HCEC 1CT (cell line): ENCODE measurements at places on chromosomes 4 and X.
A peak's percentile ranks its signal among the peaks of the same experiment; 100 is the strongest.

GRCh38 chrX:77962068-77962902 lies 7.2 kb downstream of the PGAM4 start:
- peak; percentile 36 for DNase-seq

- no peak for DNase-seq
Measured at GRCh38 chr4:182799515-182800215, 117.5 kb downstream of the DCTD start.

DNA sequence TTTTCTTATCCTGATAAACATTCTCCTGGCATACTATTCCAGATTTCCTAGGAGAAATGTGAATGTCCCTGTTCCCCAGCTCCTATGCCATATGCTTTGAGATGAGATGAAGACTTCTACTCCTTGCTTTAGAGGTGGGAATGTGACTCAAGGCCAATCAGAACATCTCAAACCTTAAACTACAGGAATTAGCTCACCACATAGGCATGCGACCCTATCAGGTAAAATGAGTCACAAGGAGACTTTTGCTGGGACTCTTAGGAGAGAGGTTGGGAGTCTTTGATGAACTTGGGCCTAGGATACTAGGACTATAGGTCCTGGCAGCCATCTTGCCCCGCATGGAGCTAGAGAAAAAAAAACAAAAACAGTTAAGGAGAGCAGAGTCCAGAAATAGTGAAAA lies 5.8 kb upstream of the USO1 start:
- no peak for DNase-seq

DNA sequence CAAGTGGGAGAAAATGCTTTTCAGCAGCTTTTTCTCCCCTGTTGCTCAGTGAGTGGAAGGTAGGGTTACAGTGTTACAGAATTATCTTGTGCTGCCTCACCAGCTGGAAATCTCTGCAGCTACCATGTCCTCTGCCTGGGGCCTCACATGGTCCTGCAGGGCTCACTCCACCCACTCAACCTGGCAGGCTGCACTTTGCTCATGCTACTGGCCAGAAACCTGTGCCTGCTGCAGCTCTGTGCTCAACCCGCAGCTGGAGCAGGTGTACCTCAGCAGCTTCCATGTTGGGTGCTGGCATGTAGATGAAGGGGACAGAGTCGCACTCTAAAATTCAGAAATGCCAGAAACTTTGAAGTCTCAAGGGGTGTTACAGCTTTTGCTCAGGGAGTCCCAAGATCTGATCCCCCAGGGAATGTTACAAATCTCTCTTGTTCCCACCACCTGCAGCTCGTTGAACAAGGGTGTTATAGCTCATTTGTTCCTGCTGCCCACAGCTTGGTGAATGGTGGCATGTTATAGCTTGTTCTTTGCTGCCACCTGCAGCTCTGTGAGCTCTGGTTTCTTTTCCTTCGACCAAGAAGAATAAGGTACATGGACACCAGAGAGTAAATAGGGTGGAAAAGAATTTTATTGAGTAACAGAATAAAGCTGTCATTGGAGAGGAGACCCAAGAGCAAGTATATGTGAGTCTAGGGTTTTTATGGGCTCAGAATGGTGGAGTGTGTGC lies 845.8 kb downstream of the TECRL start:
- DNase-seq: no peak

- peak; percentile 93 for DNase-seq
Measured at GRCh38 chr4:15234856-15235126, 193.0 kb upstream of the C1QTNF7 start.

DNA sequence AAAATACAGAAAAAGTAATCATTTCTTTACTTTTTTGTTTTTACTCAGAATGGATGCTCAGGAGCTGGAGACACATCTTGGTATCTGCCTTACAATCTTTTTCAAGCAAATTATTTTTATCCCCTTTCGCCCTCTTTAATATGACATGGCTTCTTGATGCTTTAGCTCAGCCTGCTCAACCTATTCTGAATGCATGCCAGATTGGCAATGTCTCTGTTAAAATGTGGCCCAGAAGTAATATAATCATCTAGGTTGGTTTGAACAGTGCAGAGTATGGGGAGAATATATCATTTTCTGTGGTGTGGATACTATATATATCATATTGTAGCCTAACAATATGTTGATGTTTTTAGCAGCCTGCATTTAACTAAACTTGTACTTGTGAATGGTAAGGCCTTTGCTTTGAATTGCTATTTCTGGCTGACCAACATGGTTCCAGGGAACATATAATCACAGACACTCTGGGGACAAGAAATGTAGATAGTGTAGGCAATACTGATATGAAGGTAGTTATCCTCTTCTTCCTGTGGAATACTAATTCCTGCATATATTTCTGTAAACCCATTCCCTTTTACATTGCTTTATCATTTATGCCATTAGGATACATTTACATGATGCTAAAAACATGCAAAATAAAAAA lies 282.7 kb downstream of the PPP3CA start:
- DNase-seq: no peak

DNA sequence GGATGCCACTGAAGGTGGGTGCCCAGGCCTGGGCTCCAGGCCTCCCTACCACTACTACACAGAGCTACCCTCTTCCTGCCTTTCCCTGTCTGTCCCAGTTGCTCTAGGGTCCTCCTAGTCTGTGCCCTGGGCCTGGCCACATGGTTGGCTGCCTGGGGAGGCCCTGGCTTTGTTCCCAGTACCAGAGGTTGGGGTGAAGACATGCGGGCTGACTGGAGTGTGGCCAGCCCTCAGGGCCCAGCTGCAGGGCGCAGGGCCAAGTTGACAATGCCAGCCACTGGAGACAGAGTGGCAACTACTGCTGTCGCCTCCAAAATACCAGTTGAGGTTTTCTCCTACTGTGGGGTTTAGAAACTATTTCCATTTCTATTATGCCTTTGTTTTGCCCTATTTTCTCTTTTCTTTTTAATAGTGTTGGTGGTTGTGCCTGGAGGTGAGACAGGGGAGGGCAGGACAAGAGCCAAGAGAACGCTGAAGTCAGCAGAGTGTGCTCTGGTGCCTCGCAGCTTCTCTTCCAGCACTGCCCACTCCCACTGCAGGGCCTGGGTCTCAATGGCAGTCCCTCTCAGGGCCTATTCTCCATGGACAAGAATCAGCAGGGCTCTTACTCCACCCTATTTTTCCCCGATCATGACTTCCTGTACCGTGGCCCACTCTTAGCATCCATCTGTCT lies 32.2 kb upstream of the XPNPEP2 start:
- DNase-seq: no peak

- no peak for DNase-seq
Measured at GRCh38 chrX:42077675-42078074, 154.3 kb upstream of the CASK start.

- DNase-seq: no peak
Measured at GRCh38 chrX:106401965-106402559, 209.7 kb upstream of the RADX start.

DNA sequence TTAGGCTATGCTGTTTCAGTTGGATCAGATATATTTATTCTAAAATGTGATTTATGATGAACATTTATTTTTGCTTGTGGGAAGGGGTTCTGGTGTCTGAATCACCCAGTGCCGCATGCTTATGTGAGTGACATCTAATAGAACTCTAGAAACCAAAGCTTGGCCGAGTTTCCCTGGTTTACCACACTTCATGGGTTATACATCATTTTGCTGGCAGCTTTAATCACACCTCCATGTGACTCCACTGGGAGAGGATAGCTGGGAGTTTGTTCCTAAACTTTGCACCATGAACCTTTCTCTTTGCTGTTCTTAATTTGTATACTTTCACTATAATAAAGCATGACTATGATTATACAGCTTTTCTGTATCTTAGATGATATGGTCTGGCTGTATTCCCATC lies 382.9 kb downstream of the INPP4B start:
- DNase-seq: no peak
